ENCODE measurements at places on chromosomes 13 and 19.

DNA sequence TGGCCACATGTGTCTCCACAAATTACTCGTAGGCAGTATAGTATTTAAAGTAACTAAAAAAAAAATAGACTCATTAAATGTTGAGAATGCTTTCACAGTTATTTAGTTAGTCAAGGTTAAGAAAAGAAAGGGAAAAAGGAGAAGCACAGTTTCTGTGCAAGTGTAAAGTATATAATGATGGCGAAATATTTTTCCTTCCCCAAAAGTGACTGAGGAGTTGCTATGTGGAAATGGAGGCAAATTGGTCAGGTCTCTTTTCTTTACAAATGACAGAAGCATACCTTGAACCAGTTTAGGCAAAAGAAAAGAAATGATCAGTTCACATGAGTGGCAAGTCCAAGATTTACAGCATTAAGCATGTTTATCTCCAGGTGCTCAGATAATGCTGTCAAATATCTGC, 18.0 kb downstream of the CSNK1A1L start:
- DNase-seq, result no peak

DNA sequence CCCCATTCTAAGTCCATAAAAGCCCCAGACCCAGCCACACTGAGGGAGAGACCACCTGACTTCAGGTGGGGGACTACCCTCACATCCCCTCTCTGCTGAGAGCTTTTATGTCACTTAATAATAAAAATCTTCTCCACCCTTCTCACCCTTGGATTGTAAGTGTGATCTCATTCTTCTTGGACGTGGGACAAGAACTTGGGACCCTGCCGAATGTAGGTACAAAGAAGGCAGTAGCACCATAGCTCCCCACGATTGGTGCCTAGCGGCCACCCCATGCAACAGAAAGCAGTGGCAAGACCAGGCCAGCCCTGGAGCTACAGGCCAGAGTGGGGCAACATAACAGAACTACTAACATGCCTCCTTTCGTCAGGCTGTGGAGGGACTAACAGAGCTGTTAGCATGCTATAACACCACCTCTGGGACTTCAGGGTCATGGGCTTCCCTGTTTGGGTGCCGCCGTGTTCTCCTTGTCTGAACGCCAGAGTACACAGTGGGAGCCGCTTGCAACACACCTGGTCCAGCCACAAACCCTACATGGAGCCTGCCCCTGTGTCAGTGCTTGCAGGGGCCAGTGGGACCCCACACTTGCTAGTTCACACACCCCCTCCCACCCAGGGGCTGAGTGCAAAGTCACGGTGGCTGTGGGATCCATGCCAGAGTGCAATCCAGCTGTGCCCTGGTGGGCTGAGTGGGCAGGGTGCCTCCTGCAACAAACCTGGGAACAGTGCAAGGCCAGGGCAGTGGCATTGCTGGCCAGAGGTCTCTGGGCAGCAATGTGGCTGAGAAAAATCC, 5.2 kb upstream of the FBXO17 start:
- DNase-seq, result no peak

DNA sequence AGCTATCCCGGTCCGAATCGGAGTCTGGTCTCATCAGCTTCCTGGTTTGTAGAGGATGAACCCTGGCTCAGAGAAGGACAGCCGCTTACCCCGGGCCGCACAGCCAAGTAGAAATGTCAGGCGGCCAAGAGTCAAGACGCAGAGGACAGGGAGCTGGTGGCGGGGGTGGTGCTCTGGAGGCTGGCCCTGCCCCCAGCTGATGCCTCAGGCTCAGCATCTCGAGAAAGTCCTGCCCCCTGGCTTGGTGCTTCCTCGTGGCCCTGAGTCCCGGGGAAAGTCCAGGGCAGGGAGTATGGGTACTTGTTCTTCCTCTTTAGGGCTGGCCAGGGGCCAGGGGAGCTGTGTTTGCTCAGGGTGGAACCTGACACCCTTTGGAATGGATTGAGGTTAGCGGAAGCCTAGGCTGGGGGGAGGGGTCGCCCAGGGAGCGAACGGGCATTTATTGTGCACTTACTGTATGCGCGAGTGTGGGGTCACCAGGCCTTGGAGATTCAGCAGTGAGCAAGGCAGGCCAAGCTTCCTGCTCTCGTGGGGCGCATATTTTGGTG, 2.2 kb downstream of the TJP3 start:
- no peak for DNase-seq

- DNase-seq, result no peak
Observed at GRCh38 chr19:55611300-55611982, 6.0 kb downstream of the ZNF865 start.

DNA sequence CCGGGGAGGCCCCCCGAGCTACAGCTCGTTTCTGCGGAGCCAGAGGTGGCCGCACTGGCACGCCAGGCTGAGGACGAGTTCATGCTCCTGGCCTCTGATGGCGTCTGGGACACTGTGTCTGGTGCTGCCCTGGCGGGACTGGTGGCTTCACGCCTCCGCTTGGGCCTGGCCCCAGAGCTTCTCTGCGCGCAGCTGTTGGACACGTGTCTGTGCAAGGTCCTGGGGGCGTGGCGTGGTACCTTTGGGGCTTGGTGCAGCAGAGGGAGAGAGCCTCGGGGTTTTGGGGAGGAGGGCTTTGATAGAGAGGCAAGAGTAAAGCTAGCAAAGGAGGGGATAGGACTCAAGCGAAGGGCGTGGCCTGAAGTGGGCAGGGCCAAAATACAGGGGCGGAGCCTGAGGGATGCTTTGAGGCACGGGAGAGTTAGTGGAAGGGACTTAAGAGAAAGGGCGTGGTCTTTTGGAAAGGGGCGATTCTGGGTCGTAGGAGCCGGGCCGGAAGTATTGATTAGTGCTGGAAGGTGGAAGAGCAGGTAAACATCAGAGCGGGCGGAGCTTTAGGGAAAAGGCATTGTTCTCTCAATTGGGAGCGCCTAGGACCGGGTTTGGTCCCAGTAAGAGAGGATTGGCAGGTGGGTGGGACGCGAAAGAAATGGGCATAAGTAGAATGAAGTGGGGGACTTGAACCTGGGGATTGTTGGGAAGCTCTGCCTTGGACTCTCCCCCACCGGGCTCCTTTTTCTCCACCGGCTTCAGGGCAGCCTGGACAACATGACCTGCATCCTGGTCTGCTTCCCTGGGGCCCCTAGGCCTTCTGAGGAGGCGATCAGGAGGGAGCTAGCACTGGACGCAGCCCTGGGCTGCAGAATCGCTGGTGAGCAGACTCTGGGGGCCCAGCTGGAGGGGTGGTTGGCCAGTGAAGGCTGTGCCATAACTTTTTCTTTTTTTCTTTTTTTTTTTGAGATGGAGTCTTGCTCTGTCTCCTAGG, 1.2 kb downstream of the PPM1N start:
- peak; percentile 81 for DNase-seq

GRCh38 chr13:50162001-50162400, 146.8 kb downstream of the KCNRG start:
- DNase-seq, result no peak

- DNase-seq, result no peak
Observed at GRCh38 chr19:48646722-48647216, 782 bp upstream of the CA11 start.

- DNase-seq, result peak; percentile 14
Observed at GRCh38 chr13:112448621-112449544, 72.7 kb downstream of the SPACA7 start.

DNA sequence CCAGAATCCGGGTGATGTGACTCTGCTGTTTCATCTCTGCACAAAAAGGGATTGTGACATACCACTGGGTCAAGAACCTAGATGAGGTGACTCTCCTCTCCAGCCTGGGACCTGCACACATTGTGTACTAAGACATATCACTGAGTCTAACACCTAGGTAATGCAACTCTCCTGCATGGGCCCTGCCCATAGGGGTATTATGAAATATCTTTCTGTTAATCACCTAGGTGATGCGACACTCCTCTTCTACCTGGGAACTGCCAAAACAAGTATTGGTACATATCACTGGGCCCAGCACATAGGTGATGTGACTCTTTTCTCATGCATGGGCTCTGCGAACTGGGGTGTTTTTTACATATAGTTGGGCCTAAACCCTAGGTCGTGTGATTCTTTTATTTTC, 35.5 kb upstream of the ZNF254 start:
- no peak for DNase-seq

GRCh38 chr13:63107179-63107943, 1691.7 kb upstream of the PCDH20 start:
- DNase-seq, result no peak

DNA sequence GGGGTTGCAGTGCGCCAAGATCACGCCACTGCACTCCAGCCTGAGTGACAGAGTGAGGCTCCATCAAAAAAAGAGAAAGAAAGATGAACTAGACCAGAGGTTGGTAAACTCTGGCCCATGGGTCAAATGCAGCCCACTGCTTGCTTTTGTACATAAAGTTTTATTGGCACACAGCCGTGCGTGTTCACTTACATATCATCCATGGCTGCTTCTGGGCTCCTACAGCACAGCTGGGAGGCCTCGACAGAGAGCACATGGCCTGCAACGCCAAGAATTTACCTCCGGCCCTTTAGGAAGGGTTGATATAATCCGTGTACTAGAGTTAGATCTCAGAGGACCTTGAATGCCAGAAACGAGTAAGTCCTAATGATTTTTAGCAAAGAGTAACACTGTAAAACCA, 46.0 kb downstream of the GNG7 start:
- no peak for DNase-seq

- DNase-seq, result no peak
Observed at GRCh38 chr13:24777171-24777570, 13.2 kb downstream of the RNF17 start.

GRCh38 chr13:95250961-95251360, 50.3 kb downstream of the ABCC4 start:
- no peak for DNase-seq

GRCh38 chr13:69683921-69684686, 423.5 kb upstream of the ATXN8OS start:
- DNase-seq, result no peak

DNA sequence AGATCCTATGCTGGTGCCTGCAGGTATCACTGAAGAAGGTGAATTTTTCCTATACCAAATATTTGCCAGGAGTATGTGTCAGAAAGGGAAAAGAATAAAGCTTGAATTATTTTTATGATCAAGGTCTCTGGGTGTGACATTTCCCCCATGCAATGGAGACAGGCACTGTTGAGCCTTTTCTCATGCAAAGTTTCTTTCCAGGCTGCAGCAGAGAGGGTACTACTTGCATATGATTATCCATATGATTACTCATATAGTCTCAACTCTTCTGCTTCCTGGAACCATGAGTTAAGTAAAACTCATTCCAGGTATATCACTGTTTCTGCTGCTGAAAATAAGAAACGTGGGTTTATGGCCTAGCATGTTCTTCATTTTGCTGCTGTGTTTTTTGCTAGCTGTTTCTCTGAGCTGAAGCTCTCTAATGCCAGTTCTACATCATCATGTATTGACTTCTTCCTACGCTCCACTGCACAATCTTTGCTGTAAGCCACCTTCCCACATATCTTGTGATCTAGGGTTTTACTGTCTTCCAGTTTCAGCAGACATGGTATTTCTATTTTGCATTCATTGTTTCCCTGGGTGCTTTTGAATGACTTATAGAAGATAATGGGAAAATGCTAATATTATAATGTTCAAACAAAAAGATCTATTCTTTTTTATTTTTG, 278.7 kb upstream of the GPC6 start:
- no peak for DNase-seq

GRCh38 chr19:6476155-6476895, 5.3 kb downstream of the DENND1C start:
- peak; percentile 74 for DNase-seq

GRCh38 chr19:30092721-30093569, 150.9 kb downstream of the URI1 start:
- no peak for DNase-seq

- peak; percentile 83 for DNase-seq
Observed at GRCh38 chr13:20475927-20476691, 49.5 kb downstream of the CRYL1 start.

- no peak for DNase-seq
Observed at GRCh38 chr19:39951686-39952085, 17.3 kb upstream of the FCGBP start.

DNA sequence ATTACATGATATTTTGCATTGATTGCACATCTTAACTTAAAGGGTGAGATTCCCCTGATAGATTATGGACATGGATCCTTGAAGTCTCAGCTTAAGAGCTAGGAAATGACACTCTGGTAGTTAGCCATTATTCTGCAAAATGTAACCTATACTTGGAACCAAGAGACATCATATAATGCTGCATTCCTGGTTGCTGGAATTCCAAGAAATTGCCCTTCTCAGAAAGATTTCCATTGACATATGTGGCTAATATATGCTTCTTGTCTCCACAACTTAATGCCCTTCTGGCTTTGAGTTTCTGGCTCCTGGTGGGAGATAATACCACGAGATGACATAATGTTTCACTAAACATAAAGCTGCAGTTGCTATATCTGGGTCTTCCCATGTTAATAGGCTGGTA, 204.4 kb upstream of the TRPC4 start:
- DNase-seq, result no peak

- no peak for DNase-seq
Observed at GRCh38 chr19:46179076-46179759, 31.2 kb downstream of the IGFL2 start.

- no peak for DNase-seq
Observed at GRCh38 chr19:33303791-33304345, 1.5 kb upstream of the CEBPA start.

DNA sequence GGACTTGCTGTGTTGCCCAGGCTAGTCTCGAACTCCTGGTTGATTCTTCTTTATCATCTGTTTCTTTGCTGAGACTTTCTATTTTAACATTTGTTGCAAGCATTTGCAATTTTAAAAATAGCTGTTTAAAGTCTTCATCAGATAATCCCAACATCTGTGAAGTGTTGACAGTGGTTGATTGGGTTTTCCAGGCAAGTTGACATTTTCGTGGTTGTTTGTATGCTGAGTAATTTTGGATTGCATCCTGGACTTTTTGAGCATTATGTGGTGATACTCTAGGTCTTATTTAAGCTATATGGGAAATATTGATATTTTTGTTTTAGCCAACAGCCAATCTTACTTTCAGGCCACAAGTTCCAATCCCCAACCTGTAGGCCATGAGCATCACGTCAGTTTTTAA, 25.1 kb downstream of the AP1M1 start:
- DNase-seq, result no peak

DNA sequence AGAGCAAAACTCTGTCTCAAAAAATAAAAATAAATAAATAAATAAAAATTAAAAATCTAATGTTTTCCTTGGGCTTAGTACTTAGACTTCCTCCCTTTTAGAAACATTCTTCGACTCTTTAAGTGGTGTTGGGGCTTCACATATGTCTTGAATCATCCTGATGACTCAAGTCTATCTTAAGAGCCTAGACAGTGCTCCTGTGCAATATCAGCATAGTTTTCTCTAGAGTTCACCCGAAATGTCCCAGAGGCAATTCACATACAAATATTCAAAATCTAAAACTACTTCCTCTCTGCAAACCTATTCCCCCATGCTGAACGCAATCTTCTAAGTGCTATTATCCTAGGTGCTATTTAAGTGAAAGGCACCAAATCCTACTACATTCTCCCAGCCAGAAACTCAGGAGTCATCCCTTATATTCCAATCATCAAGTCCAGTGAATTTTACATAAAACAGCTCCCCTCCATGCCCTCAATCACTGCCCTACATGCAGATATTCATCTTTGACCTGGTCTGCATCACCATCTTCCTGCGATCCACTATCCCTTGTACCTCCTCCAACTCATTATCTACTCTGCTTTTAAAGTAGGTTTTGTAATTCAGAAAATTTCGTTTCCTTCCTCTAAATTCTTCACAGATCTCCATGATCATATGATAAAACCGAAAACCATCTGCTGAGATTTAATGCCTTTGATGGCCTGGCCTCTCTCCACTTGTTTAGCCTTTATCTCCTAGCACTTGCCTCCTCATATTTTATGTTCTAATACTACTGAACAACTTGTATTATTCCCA, 102.7 kb downstream of the ELF1 start:
- no peak for DNase-seq
